Activated CD4-positive, alpha-beta T cell treated with anti-CD3 and anti-CD28 coated beads for 24 hours (primary cell): ENCODE measurements at places on chromosomes 6 and 20.

DNA sequence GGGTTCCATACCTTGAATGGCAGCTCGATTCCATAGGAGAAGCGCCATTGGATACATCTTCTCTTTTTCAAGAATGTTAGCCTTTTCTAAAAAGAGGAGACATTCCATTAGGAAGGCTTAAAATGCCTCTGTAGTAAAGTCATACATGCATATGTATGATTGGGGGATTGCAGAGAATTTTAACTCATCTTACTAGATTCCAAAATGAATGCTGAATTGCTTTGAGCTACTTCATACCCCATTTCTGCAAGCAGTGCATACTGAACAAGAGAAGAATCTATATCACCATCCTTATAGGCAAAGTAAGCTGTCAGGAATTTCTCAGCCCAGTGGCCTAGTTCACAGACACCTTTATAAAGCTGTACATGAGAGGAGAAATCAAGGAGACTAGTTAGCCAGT lies 80.3 kb downstream of the NDUFAF5 start:
- no peak for DNase-seq

DNA sequence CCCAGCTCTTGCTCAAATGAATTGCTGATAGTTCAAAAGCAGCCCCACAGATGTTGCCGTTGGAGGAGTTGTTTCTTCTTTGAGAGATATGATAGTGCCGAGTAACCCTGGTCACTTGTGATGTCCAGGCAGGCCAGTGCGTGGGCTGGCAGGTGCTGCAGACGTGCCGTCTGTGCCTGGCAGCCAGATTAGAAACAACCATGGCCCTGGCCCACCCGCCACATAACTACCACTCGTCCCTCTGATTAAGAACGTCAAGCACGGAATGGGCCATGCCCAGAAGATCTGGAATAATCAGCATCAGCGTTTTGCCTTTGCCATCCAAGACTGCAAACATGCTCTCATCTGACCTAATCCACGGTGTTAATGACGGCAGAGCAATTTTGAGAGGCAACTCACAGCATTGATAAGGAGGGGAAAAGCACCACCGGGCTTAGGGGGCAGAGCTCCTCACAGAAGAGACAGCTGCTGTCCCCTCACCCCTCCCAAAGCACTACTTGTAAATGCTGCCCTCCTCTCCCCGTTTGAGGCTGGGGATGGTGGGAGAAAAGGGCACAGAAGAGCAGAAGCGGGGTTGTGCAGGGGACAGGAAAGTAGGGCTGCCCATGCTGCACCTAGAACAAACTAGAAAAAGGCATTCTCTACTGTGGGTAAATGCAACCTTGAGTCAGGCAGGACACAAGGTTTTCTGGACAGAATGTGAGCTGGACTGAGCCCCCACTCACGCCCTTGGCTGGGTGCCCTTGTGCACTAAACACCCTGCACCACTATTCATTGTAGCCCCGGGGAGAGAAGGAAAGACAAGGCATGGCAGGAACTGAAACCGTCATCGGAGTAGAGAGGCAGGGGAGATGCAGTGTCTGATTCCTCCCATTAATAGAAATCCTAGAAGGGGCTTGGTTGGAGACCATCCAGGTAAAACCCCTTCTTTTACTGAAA lies 5.3 kb upstream of the CPNE5 start:
- no peak for DNase-seq

DNA sequence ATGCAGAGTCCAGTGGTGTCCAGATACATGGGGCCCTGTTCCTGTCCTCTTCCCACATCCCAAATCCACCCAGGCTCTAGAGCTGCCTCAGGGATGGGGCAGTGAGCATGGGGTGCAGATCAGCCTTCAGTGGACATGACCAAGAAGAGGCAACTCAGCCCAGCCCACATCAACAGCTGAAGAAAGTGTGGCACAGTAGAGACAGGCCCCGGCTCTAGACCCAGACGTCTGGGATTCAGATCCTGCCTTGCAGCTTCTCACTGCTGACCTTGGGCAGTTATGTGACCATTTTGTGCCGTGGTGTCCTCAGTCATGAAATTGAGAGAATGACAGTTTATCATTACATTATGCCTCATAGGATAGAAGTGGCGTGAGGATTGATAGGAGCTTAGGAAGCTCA lies 54.6 kb upstream of the CST7 start:
- no peak for DNase-seq

DNA sequence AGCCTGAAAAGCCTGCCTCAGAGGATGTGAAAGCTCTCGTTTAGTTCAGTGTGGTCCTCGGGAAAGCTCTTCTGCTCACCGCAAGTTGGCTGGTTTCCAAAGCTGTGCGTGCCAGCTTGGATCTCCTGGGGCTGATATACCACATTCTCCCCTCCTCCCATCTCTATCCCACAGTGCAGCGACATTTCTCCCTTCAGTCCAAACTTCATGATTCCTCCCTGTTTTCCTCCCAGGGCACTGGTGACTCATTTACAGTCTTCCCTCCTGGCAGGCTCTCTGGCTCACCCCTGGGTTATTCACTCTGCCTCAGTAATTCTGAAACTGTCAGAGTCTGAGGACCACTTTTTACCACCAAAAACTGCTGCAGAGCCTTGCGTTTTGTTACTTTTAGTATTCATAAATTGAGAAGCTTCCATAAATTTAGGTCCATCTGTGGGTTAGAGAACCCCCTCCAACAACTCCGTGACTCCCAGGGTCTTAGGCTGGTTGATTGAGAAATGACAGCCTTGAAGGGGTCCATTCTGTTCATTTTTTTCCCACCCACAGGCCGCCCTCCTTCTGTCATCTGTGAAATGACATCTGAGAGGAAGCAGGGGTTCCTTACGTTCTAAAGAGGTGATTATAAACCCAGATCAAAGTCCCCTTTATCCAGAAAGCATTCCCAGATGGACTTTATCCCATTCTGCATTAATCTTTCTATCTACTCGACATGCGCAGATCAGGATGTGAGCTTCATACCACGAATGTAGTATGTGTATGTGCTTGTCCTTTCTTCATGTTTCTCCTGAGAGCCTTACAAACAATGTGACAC lies 6.1 kb downstream of the TRIM10 start:
- no peak for DNase-seq

DNA sequence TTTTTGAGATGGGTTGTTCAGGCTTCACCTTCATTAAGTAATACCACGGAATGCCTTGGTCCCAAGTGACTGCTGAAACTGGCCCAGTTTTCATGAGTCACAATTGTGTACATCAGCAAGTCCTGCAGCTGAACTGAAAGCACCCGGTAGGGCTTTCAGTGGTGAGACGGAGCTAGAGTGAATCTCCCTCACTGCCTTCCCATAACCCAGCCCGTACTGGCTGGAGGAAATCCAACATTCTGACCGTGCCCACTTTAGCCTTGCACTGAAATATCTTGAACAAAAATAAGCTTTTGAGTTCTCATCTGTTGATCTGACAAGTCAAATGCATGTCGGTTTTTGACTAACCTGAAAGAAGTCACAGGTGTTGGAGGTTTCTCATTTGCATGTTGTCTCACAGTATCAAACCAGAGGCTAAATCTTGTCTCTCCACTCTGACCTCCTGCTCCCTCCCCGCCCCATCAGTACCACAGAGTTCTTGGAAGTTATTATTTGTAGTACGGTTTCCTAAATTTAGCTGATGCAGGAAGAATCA lies 35.9 kb downstream of the DUSP22 start:
- no peak for DNase-seq

GRCh38 chr6:155340464-155341129 lies 26.3 kb upstream of the TFB1M start:
- DNase-seq: no peak

GRCh38 chr6:90456001-90456400 lies 130.9 kb downstream of the MAP3K7 start:
- DNase-seq: no peak

DNA sequence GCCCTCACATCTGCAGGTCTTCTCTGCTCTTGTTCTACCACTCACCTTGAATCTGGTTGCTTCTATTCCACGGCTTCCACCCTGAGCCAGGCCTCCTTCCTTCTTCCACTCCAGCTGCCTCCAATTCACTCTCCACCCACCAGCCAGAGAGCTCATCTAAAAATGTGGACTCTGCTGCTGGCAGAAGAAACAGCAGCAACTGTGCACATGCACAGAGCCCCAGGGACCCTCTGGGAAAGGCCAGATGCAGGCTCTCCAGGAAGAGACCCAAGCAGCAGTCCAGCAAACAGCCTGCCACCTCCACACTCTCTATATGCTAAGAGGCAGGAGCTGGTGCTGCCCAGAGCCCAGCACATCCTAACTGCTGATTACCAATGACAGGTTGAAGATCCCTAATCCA lies 162.6 kb upstream of the TOP1 start:
- no peak for DNase-seq

- DNase-seq: no peak
These were observed 473.1 kb downstream of the KIF16B start for GRCh38 chr20:16100111-16100510.

DNA sequence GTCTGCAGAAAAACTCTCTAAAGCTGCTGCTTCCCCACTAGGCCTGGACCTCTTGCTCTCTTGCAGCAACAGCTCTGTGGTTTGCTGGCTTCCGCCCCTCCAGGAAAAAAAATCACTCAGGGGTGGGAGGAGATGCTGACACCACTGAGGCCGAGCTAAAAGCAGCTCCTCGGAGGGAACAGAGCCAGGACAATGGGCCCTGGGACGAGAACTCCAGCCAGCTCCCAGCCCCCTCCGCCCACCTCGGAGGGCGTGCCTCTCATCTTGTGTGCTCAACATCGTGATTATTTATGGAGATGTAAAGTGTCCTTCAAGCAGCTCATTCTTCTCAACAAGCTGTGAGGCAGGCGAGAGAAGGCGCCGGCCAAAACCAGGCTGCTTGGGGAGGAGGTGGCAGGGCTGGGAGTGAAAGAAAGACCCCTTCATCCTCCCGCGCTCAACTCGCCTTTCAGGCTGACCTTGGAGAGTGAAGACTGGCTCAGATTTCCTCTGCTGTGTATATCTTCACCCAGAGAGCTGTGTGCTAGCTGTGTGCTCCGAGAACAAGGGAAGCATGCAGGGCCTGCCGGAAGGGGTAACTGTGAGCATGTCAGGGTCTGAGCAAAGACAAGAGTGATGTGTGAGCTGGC lies 53.5 kb upstream of the LRFN2 start:
- DNase-seq: no peak

DNA sequence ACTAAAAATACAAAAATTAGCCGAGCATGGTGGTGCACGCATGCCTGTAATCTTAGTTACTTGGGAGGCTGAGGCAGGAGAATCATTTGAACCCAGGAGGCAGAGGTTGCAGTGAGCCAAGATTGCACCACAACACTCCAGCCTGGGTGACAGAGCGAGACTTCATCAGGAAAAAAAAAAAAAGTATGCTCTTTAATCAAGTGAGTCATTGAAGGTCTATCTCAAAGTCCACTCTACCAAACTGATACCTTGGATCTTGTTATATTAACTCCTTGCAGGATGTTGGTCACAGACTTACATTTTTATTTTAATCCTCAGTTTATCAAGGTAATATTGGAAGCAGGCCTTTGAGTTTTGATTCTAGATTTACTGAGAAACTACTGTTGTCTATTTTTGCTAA lies 348.7 kb downstream of the COL12A1 start:
- DNase-seq: no peak

GRCh38 chr6:15331629-15332251 lies 85.9 kb downstream of the JARID2 start:
- no peak for DNase-seq

DNA sequence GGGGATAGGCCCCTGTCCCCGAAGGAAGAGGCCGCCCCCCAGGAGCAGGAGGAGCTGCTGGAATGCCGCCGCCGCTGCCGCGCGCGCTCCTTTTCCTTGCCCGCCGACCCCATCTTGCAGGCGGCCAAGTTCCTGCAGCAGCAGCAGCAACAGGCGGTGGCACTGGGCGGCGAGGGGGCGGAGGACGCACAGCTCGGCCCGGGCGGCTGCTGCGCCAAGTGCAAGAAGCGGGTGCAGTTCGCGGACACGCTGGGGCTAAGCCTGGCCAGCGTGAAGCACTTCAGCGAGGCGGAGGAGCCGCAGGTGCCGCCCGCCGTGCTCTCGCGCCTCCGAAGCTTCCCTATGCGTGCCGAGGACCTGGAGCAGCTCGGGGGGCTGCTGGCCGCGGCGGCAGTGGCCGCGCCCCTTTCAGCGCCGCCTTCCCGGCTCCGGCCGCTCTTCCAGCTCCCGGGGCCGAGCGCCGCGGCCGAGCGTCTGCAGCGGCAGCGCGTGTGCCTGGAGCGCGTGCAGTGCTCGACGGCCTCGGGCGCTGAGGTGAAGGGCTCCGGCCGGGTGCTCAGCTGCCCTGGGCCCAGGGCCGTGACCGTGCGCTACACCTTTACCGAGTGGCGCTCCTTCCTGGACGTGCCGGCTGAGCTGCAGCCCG lies 630 bp downstream of the PPP1R3G start:
- DNase-seq: no peak

- DNase-seq: no peak
These were observed 13.2 kb downstream of the GCNT2 start for GRCh38 chr6:10534419-10534762.

DNA sequence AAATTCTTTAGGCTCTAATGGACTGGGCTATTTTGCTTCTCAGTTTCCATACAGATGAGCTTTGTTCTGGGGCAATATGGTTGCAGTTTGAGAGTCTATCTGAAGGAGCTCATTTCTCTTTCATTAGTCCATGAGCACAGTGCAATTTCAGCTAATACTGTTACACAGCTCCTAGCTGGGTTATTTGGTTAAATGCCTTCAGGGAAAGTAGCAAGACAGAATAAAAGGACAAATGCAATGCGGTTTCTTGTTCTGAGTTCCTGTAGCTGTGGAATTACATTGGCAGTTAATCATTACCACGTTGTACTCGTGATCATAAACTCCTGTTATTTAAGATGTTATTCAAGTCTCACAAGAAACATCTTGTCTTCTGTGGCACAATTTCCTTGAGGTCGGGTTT lies 127.7 kb downstream of the BFSP1 start:
- no peak for DNase-seq

GRCh38 chr6:53814353-53814752 lies 19.5 kb downstream of the LRRC1 start:
- no peak for DNase-seq

DNA sequence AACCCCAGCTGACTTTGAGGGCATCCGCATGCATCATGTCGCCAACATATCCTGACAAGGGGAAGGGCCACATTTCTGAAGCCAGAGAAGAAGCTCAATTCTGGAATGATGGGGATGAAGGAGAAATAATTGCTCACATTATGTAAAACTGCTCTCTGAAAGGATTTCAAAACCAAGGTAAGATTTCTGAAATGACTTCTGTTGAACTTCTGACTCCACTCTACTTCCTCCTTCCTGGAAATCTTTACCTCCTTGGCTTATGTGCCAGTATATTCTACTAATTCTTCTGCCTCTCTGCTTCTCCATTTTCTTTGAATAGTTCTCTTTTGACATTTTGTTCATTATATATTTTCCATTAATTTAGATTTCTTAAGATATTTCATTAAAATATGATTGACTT lies 31.9 kb downstream of the HLA-DPB1 start:
- DNase-seq: no peak

GRCh38 chr20:8454137-8454712 lies 322.2 kb downstream of the PLCB1 start:
- DNase-seq: no peak

DNA sequence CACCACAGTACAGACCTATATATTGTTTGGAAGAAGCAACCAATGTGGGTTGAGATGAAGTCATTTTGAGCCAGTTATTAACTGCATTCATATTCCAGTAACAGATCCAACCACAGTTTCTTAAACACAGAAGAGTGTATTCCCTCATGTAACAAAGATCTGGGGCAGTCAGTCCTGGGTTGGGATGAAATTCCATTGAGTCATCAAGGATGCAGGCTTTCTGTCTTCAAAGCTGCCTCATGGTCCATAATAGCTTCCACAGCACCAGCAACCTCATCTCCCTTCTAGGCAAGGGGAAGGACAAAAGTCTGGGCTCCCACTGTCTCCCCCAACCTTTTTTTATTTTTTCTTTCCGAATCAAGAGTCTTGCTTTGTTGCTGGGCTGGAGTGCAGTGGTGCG lies 2.9 kb upstream of the SOD2 start:
- no peak for DNase-seq

- peak; percentile 46 for DNase-seq
These were observed 695 bp upstream of the TGIF2 start for GRCh38 chr20:36572701-36573102.
